ENCODE measurements at places on chromosomes 11 and 22.

DNA sequence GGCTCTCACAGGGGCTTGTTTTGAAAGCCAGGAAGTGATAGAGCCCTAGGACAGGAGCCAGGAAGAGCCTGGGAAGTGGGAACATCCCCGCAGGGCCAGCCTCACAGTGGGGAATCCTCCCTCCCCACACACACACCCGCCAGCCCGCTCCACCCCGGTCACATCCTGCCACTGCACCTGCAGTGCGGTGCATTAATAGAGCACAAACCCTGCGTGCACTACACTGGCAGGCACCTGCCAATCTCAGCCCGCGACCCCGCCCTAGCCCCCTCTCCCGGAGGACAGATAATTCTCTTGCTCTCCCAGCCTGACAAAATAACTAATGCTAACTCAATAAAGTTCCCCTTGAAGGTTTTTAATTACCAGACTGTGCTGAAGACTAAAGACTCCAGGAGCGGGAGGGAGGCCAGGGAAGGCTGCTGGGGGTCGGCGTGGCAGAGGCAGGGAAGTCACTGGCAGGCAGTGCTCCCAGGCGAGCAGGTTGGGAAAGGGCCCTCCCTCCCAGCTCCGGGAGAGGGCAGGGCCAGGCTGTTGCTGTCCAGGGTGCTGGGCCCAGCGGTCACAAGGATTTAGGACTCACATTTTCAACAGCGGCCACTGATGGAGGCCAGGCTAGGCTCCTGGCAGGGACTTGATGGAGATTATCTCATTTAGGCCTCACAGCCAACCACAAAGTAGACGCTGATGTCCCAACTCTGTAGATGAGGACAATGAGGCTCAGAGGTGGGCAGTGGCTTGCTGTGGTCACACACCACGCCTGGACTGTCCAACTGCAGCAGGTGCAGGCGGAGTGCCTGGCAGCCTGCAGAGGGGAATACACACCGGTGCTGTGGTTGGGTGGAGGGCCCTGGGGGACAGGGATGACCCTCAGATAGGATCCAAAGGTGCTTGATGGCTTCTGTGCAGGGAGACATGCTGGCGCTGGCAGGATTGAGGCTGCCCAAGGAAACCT lies 23.9 kb upstream of the TCF20 start:
- peak; percentile 47 for DNase-seq

- DNase-seq = no peak
Measured at GRCh38 chr22:26239581-26239980, 70.3 kb downstream of the SEZ6L start.

- no peak for DNase-seq
Measured at GRCh38 chr11:76095891-76096290, 110.4 kb downstream of the WNT11 start.

DNA sequence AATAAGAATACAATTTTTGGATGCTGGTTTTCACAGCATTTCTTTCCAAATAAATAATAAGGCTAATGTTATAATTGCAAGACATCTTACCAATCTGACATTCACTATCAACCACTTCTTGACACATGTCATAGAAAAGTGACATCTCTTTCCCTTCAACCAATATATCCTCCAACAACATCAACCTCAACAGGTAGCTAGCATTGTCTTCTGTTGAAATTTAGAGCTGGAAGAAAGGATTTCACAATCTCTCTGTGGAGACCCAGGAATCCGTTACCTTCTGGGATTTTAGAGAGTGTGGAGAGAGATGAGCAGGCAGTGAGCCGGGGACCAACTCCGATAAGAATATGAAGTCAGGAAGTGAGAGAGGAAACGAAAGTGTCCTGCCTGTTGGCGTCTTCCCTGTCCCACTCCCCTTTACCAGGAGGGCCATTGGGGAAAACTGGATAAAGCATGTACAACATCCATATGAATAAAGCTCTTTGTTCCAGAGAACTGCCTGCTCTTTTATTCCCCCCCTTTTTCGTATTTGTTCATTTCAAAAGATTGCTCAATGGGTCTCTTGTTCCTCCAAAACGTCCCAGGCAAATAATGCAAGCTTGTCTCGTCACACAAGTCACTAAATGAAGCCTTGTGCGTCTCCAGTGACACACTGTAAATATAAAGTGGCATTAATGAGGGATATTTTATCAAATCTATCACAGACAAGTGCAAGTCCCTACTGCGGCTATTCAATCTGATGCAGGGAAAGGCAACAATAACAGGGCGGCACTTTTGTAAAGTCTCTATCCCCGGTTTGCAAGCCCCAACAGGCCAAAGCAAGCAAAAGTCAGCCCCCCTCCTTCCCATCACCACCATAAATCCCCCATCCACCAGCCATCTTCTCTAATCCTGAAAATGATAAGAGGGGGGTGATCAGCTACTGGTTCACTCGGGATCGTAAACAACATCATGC lies 3.4 kb downstream of the CADM1 start:
- no peak for DNase-seq

GRCh38 chr11:35785287-35786167 lies 123.0 kb downstream of the TRIM44 start:
- DNase-seq = peak; percentile 35

DNA sequence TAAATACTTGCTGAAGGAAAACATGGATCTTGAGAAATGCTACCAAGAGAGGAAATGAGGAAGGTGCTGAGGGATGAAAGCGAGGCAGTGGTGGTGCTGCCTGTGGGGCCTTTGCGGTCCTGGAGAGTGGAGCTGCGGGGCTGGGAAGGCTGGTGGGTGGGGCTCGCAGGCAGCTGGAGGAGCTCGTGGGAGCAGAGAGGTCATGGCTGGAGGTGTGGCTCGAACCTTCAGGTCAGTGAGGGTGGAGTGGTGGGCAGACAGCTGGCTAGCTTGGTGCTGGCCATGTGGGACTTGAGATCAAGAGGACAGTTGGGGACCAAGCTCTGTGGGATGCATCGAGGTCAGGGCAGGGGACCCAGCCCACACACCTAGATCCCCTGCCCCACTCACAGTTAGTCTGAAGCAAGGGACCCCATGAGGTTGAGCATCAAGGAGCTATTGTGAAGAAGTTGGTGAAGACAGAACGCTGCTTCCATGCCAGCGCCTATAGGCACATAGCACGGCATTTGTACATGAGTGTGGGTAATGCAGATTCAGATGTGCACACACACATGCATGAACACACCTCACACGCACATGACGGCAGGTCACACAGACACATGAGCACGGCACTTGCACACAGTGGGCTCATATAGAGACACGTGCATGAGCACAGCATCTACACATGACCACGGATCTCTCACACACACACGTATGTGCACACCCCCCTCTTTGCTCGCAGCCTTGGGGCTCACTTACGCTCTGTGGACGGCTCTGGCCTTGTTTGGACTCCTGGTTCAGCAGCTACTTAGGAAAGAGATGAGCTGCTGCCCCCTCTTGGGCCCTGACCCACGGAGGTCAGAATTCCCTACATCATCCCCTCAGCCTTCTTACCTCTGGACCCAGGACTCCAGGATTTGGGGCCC lies 30.4 kb downstream of the SHANK3 start:
- DNase-seq = no peak

- DNase-seq = no peak
Measured at GRCh38 chr11:76249195-76249741, 43.0 kb upstream of the WNT11 start.

GRCh38 chr11:58068655-58069054 lies 37.9 kb downstream of the OR6Q1 start:
- no peak for DNase-seq

GRCh38 chr22:26050079-26050478 lies 119.2 kb upstream of the SEZ6L start:
- no peak for DNase-seq

DNA sequence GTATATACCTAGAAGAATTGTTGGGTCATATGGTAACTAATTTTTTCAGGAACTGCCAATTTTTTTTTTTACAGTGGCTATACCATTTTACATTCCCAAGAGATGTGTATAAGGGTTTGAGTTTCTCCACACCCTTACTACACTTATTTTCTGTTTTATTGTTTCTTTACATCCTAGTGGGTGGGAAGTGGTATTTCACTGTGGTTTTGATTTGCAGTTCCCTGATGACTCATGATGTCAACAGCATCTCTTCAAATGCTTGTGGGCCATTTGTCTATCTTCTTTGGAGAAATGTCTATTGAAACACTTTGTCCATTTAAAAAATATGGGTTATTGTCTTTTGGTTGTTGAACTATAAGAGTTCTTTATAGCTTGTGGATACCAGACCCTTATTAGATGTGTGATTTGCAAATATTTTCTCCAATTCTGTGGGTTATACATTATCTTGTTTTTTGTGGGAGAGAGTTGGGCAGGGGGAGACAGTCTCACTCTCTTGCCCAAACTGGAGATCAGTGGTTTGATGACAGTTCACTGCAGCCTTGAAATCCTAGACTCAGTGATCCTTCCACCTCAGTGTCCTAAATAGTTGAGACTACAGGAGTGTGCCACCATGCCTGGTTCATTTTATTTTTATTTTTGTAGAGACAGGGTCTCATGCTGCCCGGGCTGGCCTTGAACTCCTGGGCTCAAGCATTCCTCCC lies 30.3 kb upstream of the PISD start:
- DNase-seq = peak; percentile 31

GRCh38 chr11:19735157-19735908 lies 22.7 kb downstream of the NAV2 start:
- peak; percentile 30 for DNase-seq

DNA sequence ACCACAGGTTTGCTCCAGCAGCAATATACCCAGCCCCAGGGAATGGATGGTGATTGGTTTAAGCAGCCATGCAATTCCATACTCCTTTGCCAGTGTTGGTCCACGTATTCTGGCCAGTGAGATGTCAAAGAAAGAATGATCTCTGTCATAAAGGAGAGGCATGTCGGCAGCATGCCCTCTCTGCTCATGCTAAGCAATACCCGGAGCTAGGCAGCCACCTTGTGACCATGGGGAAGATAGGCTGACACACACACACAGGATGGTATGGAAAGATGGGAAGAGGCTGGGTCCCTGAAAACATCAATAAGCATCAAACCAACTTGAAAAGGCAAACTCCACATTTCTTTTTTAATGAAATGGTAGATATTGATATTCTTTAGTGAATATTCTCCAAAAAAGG lies 5.1 kb downstream of the ABCC8 start:
- no peak for DNase-seq

DNA sequence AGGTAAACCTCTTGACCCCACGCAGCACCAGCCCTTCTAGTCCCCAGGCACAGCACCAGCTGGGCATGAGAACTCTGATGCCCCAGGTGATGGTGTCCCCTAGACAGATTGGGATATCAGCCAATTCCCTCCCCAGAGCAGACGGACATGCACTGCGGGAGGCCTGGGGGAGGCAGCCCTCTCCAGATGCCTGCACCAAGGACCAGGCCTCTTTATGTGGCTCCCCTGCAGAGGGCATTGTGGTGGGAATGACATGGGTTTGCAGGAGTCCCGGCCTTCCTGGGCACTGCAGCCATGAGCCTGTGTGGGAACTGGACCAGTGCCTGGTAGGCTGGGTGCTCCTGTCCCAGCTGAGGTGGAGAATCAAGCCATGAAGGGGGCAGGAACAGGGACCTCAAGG lies 25.9 kb downstream of the PPM1F start:
- DNase-seq = no peak

GRCh38 chr11:134372536-134372935 lies 39.5 kb downstream of the B3GAT1 start:
- no peak for DNase-seq

Measured in fibroblast of lung (primary cell).